ENCODE measurements at places on chromosomes 16 and 17.

DNA sequence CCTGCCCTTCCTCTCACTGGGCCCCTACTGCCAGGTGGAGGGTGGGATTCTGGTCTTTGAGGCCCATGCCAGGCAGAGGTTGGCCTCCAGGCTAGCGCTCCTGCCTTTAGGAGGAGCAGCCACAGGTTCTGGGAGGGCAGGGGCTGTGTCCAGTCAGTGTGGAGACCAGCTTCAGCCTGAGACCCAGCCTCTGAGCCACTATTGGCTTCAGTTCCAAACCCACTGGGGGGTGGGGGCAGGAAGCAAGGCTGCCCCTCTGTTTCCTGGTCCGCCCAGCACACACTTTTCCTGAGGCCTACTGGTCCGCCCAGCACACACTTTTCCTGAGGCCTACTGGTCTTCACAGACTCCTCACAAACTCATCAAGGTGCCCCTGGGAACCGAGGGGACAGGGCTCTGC is 16.4 kb downstream of the SLC5A10 start:
- no peak for DNase-seq

DNA sequence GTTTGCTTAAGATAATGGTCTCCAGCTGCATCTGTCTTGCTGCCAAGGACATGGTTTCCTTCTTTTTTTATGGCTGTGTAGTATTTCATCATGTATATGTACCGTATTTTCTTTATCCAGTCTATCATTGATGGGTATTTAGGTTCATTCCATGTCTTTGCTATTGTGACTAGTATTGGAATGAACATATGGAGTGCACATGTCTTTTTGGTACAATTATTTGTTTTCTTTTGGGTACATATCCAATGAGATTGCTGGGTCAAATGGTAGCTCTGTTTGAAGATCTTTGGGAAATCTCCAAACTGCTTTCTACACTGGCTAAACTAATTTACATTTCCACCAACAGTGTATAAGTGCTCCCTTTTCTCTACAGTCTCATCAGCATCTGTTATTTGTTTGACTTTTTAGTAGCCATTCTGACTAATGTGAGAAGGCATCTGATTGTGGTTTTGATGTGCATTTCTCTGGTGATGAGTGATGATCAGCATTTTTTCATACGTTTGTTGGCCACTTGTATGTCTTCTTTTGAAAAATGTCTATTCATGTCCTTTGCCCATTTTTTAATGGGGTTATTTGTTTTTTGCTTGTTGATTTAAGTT is 66.2 kb downstream of the TNFRSF13B start:
- DNase-seq: no peak

GRCh38 chr16:65476448-65476955 is 354.6 kb upstream of the CDH11 start:
- DNase-seq: no peak

DNA sequence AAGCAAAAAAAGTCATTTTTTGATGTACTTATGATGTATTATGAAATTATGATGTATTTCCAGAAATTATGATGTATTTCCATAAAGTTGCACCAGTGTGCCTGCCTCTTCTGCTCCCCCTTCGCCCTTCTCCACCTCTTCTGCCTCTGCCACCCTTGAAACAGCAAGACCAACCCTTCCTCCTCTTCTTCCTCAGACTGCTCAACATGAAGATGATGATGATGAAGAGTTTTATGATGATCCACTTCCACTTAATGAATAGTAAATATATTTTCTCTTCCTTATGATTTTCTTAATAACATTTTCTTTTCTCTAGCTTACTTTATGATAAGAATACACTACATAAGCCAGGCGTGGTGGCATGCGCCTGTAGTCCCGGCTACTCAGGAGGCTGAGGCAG is 7.4 kb upstream of the ZNF785 start:
- DNase-seq: no peak

GRCh38 chr16:9159839-9160550 is 68.6 kb downstream of the HAPSTR1 start:
- no peak for DNase-seq

- DNase-seq: no peak
Measured at GRCh38 chr17:44359006-44359405, 4.6 kb downstream of the FAM171A2 start.

DNA sequence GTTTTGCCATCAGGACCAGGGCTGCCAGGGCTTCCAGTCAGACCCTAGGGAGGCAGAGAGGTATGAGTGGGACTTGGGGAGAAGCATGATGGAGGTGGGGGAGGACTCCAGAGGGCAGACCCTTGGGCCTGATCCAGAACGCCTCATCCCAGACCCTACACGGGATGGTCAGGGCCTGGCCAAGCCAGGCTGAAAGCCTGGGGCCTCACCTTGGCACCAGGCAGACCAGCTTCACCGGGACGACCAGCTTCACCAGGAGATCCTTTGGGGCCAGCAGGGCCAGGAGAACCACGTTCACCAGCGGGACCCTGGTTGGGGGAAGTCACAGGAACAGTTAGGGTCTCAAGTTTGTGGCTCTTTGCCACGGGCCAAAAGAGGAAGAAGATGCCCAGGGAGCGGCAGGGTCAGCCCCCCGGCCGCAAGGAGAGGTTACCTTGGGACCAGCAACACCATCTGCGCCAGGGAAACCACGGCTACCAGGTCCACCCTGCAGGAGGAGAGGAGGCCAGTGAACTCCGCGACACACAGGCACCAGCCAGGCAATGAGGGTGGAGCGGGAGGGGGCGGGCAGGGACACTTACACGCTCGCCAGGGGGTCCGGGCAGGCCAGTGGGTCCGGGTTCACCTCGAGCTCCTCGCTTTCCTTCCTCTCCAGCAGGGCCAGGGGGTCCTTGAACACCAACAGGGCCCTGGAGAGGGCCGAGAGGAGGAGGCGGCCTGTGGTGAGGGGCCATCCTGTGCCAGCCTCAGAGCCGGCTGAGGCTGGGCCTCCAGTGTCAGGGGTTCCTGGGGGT is 7.1 kb downstream of the COL1A1 start:
- no peak for DNase-seq

- no peak for DNase-seq
Measured at GRCh38 chr17:78898075-78898836, 4.7 kb downstream of the CEP295NL start.

GRCh38 chr17:16432017-16432416 is 16.6 kb downstream of the TRPV2 start:
- DNase-seq: no peak

DNA sequence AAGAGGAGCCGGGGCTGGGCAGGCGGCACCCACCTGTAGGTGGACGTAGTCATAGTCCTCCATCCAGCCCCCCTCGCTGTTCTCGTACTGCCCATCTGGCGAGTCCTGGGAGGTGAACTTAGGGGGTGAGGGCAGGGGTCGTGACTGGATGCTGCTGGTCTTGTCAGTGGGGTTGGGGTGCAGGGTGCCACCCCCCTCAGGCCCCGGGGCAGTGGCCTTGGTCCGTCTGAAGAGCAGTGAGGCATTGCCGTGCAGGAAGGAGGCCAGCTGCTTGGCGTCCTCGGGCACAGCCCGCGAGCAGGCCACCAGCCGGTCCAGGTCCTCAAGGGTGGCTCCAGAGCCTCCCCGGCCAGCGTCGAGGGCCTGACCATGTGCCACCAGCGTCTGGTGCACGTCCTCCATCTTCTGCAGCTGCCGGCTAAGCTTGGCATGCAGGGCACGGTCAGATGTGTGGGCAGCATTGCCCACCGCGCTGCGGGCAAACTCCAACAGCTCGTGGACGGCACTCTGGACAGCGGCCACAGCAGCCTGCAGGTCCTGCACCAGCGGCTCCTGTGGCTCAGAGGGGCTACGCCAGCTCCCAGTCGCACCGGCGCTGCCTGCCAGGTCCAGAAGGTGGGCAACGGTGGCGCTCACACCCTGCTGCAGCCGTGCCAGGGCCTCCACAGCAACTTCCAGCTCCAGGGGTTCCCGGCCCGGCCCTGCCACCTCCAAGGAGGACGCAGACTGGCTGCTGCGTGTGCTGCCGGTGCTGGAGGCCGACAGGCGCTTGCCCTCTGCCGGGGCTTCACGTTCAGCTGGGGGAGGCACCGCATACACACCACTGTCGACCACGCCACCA is 16.3 kb downstream of the CTRB1 start:
- no peak for DNase-seq

DNA sequence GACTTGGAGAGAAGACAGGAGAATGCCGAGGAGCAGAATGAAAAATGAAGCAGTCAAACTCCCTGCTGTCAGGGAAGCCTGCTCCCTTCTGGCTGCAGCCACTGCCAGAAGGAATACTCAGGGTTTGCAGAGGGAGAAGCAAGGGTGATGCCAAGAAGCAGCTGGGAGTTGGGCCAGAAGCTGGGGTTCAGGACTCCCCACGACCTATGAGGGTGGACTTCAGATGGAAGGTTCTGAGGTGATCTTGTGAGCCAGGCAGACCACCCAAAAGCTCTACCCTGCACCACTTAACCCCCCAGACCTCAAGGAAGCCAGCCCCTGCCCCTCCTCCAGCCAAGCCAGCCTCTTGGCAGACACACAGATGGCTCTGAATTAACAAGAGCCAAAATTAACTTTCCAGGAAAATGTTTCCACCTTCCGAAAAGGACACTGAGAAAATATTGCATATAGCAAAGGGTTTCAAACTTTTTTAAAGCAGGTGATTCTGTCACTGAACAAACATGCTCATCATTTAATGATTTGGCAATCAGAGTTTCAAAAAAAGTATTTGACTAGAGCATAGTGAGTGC is 126.0 kb upstream of the ERCC4 start:
- no peak for DNase-seq
